ENCODE measurements at places on chromosomes 7 and 10. TPM values are rescaled to one million over a fixed set of nuclear protein-coding genes. Genes with fewer than 3 reads are reported as not detected.

AFAP1L2 gene
- 3.5 TPM for total RNA-seq

PRSS2 gene
- not detected for total RNA-seq

- no peak for DNase-seq
These were observed 648 bp upstream of the RADIL start for GRCh38 chr7:4884164-4884563.

- no peak for DNase-seq
These were observed 325.8 kb upstream of the ZMIZ1 start for GRCh38 chr10:78742730-78743615.

GRCh38 chr10:125768219-125768855 lies 7.3 kb downstream of the MMP21 start:
- DNase-seq = no peak

DNA sequence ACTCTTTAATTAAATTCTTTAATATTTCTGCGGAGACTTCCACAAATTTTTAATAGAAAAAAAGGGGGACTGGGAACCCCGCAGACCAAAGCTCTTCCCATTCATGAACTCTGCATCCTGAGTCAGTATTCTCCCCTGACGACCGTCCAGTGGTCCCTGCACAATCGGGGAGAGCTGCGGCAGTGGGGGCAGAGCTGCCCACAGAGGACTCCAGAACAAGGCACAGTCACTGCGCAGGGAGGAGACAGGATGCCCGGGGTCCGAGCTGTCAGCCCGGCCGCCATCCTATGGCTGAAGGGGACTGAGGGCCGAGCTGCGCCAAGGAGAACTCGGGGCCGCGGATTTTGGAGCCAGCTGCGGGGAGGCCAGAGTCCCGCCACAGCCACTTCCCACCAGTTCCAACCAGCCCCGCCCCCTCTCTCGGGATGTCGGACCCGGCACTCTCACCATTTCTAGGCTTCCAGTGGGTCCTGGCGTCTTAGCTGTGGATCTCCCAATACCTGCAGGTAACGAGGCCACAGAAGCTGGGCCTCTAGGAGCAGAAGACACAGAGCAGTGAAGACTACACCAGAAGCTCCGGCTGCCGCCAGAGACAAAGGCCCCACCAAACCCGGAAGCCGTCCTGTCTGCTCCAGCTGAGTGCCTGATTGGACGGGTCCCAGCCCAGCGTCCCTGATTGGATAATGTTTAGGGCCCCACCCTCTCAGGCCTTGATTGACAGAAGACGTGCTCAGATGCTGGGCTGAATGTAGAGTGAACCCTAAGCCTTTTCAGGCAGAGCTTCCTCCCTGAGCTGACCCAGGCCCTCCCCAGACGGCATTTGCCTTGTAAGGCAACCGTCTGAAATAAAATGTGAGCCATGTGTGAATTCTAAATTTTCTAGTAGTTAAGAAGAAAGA lies at the start of gene ERV3-1:
Gene ERV3-1, minus strand, starts transcription at position 594 of the 899 bp plus-strand sequence. CDS start 13,661 bp downstream, outside the sequence.
- peak; percentile 91 for DNase-seq

GRCh38 chr10:43570971-43571370 lies 3.4 kb downstream of the ZNF239 start:
- no peak for DNase-seq

Measured in activated T-helper 2 cell treated with anti-CD3 and anti-CD28 coated beads, Interferon-gamma antibody, Interleukin-2, Interleukin-4, amounts not matched to agents 10 μg/mL and 5 μg/mL and 100 μg/mL, durations not matched to agents 14 hours and 24 hours and 36 hours (primary cell).